ENCODE measurements at places on chromosomes 16 and 17.

- DNase-seq = no peak
Measured at GRCh38 chr16:5977329-5977728, 879.7 kb upstream of the EEF2KMT start.

DNA sequence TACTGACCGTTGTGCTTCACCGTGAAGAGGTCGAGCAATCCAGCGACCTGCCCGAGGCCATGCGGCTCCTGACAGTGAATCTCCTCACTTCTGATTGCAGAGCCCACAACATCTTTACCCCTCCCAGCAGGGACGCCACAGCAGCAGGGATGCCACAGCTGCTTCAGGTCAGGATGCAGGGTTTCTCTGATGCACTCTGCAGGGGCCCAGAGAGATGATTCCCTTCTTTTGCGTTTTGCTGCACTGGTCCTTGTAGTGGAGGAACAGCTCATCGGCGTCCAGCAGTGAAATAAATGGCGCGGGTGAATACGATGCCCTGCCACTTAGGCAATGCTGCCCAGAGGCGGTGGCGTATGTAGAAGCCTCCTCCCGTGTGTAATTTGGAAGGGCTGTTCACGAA lies 5.6 kb downstream of the KIAA0513 start:
- DNase-seq = no peak

DNA sequence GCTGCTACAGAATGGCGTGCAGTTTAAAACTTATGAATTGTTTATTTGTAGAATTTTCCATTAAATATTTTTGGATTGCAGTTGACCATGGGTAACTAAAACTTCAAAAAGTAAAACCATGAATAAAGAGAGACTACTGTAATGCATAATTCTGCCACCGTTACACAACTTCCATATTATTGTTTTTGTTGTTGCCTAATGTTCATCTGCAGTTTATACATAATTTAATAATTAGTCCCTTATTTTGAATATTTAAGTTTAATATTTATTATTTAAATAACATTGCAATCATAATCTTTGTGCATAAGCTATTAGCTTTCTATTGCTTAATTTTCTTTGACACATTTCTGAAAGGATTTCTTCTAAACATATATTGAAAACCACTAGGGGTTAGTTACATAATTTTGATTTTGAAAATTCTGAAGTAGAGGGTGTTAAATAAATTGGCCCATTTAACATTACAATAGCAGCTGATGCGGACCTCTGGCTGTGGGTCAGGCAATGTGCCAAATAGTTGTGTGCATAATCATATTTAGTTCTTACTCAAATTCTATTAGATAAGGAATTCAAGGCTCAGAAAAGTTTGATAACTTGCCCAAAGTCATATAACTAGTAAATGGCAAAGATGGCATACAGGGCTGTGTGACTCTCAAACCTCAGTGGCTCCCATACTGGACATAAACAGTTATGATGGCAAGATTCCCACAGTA lies 31.1 kb downstream of the PPM1E start:
- peak; percentile 59 for DNase-seq

DNA sequence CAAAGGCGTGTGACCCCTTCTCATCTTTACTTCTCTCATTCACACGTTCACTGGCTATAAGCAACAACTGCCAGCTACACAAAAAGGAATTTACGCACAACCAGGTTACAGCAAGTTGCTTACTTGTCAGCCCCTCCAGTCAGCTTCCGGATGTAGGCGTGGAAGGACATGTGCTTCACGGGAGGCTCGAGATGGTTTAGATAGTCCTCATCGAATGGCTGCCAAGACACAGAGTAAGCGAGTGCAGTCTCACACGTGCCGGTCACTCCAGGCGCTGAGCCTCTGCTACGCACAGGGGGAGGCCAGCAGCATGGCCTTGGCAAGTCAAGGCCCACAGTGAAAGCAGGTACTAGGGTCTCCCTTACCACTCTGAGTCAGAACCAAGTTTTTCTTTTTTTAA lies 28.3 kb downstream of the NPLOC4 start:
- no peak for DNase-seq

DNA sequence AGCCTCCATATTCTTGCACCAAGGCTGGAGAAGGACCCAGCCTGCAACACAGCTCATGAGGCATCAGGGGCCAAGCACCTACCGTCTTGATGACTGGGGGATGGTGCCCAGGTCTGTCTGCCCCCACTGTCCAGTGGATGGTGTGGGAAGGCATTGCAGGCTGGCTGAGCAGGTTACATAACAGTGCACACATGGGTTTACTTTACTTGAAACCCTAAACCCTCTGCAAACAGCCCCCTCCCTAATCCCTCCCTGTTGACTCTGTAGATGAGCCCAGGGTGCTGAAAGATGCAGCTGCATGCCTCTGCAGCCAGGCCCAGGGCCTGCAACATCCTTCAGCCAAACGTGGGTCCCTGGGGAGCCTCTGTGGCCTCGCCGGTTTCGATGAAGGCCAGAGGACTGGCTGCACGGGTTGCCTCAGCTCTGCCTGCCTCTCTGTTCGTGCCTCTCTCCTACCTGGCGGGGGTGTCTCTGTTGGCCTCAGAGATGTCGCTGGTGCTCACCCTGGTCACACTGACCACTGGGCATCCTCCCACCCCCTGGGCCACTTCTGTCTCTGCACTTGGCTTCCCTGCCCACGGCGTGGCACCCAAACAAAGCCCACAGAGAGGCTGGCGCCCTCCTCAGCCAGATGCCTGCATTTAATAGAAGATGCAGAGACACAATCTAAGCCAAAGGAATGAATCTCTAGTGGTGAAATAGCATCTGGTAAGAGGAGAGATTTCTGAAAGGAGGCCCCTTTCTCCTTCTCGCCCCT lies 95.1 kb downstream of the METRNL start:
- DNase-seq = no peak

DNA sequence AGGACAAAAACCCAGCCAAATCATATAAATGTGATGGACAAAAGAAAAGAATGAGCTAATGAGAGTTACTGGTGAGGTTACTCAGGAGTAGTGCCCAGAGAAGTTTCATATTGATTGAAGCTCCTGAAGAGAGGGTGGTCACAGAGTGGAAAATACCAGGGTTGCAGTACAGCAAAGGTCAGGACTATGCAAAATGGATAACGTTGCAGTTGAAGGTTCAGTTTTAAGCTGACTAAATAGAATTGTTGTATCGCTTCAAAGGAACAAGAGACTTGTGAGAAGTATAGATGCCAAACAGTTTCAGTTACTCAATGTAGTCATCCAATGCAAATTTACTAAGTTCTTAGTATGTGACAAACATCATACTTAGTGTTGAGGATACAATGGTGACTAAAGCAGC lies 47.1 kb downstream of the ABCA8 start:
- DNase-seq = no peak

DNA sequence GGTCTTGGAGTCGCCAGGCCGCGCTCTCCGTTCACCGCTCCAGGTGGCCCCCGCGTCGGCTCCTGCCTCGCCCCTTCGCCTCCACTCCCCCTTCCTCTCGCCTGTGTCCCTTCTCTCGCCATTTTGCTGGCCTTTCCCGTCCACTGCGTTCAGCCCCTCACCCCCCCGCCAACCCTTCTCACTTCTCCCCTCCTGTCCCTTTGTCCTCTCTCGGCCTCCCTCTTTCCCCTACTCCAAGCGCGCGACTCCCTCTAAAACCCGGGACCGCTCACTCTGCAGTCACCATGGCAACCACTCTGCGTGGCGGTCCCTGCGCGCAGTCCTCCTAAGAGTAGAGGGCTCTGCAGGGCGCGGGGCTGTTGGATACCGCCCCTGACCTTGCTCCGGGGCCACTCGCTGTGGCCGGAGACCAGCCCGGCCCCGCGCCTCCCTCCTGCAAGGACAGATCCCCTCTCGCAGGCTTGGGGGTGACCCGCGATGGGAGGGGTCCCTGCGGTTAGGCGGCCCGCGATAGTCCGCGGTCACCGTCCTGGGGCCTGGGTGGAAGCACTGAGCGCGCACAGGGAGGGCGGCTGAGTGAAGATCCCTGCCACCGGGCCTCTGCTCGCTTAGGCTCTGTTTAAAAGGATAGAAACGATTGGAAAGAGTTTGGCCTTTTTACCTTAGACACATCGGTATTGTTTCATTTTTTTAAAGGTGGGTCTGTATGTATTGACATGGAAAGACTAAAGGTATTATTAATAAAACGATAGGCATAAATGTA lies 454 bp downstream of the CCDC40 start:
- no peak for DNase-seq

- DNase-seq = no peak
Measured at GRCh38 chr16:17396762-17397498, 73.8 kb downstream of the XYLT1 start.

DNA sequence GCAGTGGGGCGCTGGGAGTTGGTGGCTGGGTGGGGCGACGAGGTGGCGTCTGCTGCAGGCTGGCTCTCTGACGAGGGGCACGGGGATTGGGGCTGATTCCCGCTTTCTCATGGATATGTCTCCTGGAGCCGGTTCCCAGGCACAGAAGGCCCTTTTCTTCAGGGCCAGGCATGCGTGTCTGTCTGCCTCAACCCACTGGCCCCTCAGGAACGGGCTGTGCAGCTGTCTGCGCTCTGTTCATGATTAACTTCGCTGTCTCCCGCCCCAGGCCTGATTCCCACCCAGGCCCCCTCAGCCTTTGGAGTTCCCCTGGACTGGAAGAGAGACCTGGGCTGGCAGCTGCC lies 53.1 kb downstream of the RAP1GAP2 start:
- no peak for DNase-seq

DNA sequence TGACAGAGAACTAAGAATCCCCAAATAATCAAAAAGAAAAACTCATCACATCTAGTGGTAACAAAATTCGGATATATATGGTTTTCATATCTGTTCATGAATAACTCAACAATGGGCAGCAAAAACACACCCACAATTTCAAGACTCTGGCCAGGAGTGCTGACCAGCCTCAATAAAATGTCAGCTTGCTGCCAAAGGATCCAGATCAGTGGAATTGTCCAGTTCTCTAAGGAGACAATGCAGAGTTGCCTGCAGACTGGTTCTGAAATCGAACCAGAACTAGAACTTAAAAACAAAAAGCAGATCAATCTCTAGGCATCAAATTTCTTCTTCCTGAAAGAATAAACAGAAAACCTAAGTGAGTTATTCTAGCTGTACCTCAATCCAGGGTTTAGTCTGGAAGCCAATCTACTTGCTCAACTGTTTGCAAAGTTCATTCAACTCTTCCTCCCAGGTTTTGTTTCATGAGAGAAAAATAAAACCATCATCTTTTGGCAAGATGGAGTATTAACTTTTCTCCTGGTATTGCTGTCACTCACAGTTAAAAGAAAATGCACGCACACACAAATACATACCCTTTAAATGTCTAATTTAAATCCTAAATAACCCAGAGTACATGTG lies 61.0 kb downstream of the CFDP1 start:
- DNase-seq = peak; percentile 12

GRCh38 chr16:77555791-77556190 lies 121.0 kb upstream of the ADAMTS18 start:
- peak; percentile 57 for DNase-seq

DNA sequence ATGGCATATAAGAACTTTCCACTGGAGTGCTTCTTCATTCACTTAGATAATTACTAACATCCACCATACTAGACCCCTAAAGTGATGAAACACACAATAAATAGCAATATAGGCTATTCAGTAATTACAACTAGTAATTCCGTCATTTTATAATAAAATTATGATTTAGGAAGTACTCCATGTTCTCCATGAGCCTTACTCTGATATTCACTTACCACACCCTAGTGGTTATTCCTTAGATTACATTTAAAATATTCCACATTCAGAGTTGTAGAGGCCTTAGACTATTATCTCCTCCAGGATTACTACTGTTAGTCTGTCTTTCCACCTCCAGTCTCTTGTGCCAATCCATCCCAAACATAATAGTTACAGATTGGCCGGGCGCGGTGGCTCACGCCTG lies 62.4 kb downstream of the STH start:
- DNase-seq = no peak

GRCh38 chr17:66715745-66716156 lies 119.2 kb upstream of the CACNG5 start:
- peak; percentile 70 for DNase-seq

GRCh38 chr17:44348234-44348987 lies 3.3 kb downstream of the GRN start:
- no peak for DNase-seq

GRCh38 chr17:75813081-75814020 lies 28.7 kb downstream of the UNK start:
- no peak for DNase-seq

DNA sequence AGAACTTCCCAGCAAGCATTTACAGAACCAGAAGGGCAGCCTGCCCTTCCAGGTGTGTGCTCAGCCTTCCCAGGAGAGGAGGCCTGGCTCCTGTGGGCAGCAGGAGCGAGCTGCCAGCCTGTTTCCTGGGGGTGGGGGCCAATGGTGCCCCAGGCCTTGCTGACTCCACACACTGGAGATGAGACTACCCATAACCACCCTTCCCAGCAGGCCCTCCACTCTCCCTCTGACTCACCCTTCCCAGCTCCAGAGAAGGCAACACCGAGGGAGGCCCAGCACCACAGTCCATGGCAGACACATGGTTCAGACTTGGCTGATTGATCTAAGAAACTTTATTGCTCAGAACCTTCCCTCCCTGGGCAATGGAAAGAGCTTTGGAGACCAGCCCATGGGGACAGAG lies 1.8 kb upstream of the PRSS53 start:
- DNase-seq = peak; percentile 20

- DNase-seq = no peak
Measured at GRCh38 chr17:9309216-9309615, 266.4 kb downstream of the STX8 start.

- no peak for DNase-seq
Measured at GRCh38 chr17:27807567-27808470, 7.5 kb upstream of the NOS2 start.

DNA sequence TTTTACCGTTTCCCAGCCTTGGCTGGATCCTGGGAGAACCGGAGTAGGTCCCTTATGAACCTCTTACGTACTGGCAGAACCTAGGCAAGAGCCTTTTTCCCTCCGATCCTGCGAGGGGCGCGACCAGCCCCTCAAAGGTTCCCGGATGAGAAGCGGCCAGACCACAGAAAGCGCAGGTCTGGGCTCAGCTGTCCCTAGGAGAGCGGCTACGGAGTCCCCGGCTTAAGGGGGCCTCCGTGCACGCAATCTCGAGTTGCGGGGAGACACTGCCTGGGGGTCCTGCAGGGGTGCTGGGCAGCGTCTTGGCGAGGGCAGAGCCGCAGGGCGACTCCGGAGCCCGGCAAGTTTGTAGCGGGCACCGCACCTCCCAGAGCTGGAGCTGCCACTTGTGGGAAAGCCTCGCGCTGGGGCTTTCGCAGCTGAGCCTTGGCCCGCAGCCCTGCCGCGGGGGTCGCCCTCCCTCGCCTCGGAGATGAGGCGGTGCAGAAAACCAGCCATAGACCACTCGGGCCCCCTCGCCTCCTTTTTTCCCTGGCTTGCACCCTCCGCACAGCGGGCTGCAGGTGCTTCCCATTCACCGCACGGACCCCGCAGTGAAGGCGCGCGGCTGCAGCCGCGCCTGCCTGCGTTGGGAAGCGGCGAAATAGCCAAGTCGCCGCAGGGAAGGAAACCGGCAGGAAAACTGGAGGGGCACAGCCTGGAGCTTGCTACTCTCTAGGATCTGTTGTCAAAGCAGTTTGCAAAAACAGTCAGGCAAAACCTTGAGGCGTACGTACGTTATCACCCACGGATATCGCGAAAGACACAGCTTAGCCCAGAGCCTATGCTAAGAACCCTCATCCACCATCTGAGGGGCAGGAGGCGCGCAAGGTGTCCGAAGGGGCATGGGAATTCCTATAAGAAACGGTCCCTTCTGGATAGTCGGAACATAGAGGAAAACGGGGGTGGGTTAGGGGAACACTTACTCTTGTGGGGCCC lies 834 bp downstream of the CDH8 start:
- DNase-seq = no peak
